NCI-H146 (cell line): ENCODE measurements at places on chromosomes 2 and 18.

DNA sequence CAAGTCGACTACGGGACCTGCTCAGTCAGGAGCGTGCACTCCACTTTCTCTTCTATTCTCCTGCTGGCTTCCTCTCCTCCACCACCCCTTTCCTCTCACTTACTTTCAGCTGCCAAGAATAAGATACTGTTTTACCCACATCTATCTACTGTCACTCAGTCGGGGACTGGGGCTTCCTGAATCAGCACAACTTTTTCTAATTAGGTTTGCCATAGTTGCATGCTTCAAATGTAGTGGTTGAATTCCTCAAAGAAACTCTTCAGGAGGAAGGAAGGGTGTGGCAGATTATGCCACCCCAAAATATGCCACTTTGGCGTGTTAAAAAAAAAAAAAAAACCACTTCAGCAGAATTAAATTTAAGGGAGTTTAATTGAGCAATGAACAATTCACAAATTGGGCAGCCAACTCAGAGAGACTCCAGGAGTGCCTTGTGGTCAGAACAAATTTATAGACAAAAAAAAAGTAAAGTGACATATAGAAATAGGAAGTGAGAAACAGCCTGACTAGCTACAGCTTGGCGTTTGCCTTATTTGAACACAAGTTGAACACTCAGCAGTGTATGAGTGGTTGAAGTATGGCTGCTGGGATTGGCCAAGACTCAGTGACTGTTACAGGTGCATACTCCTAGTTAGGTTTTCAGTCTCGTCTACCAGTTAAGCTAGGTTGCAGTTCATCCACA, 32.5 kb upstream of the RMDN2 start:
- no peak for DNase-seq

DNA sequence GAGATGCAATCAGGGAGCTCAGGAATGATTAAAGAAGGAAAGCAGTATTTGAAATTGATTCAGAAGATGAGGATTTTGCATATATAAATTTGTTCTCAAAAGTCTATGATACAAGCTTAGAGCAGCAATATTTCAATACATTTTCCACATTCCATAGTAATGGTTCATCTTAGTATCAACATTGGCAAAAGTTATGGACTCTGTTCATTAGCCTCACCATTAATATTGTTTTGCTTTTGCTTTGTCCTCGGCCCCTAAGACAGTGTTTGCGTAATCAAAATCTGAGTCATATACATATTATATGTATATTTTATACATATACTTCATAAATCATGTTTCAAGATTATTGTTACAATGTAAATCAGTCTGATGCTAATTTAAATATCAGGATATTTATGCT, 176.6 kb downstream of the CNTNAP5 start:
- no peak for DNase-seq

DNA sequence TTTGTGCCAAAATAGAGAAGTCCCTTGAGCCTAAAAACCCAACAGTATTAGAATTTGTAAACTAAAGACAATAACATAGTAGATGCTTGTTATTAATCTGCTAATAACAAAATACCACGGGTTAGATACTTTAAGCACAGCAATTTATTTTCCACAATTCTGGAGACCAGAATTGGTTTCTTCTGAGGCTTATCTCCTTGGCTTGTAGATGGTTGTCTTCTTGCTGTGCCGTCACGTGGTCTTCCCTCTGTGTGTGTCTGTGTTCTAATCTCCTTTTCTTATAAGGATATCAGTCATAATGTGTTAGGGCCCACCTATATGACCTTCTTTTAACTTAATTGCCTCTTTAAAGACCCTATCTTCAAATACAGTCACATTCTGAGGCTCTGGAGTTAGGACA, 260.1 kb downstream of the CYRIA start:
- no peak for DNase-seq

GRCh38 chr2:46982351-46983064, 66.9 kb upstream of the MCFD2 start:
- no peak for DNase-seq

DNA sequence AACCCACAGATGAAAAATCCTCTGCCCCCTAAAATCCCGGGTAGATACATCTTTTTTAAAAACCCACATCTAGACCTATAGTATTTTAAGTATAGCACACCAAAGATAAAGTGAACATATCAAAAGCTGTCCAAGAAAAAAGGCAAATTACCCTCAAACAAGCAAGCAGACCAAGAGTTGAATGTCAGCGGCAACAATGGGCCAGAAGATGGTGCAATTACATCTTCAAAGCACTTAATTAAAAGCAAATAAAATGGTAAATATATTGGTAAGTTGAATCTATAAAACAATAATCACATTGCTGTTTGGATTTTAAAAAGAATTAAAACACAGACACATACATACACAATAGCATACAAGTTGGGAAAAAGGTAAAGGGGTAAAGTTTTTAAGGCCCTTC, 98.5 kb downstream of the MYOM1 start:
- no peak for DNase-seq

DNA sequence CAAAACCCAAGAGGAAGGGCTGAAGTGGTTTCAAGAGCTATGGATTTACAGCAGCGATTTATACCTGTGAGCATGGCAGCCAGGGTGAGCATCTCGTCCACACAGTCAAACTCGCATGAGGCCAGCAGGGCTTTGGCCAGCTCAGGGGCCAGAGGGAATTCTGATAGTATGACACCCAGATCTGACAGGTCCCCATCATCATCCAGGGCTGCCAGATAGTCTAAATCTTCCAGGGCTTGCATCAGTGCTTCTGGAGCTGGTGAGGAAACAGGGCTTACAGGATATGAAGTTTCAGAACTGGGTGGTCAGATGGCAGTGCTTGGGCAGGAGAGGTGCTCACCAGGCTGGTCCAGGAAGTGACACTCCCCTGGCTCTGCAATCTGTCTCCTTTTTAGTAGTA, 3.5 kb downstream of the DQX1 start:
- no peak for DNase-seq

GRCh38 chr2:23293063-23293462, 91.9 kb upstream of the KLHL29 start:
- DNase-seq, result no peak

- DNase-seq, result no peak
Measured at GRCh38 chr2:240596491-240596931, 10.0 kb downstream of the CAPN10 start.

GRCh38 chr2:228131833-228132232, 49.7 kb downstream of the SPHKAP start:
- no peak for DNase-seq

DNA sequence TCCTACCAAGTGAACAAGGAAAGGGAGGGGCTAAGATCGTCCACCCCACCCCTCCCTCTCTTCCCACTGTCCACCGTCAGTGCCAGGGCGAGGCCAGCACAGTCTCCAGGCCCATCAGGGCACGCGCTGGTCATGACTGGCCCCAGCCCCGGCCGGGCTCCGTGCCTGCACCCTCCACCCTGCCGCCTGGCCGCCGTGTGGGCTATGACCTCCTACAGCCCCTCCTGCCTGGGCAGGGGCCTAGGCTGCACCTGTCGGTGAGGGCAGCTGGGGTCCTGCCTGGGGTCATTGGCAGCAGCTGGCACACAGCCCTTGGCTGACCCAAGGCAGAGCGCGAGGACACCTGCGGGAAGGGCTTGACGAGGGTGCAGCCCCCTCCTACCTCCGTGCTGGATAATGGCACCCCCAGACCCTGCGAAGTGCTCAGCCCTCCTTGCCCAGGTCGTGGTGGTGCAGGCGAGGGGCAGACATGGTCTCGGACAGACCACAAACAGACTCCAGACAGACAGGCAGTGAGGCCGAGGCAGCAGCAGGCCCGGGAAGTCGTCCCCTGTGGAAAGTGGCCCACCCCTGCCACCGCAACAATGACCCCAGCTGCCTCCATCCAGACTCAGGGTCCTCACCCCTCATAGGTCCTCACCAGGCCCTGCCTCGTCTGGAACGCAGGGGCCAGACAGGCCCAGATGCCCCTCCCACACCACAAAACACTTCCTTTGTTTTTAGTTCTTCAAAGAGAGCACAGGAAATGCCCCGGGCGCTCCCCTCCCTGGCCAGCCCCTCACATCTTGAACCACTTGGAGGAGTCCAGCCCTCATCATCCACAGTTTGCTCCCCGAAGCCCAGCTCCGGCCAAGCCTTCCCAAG, 43.1 kb upstream of the GPC1 start:
- no peak for DNase-seq

GRCh38 chr2:54675738-54676137, 47.7 kb upstream of the EML6 start:
- no peak for DNase-seq
